ENCODE measurements at places on chromosomes 12 and 14. TPM values are rescaled to one million over a fixed set of nuclear protein-coding genes. Genes with fewer than 3 reads are reported as not detected.

DCP1B gene
- total RNA-seq: 16.0 TPM

DNA sequence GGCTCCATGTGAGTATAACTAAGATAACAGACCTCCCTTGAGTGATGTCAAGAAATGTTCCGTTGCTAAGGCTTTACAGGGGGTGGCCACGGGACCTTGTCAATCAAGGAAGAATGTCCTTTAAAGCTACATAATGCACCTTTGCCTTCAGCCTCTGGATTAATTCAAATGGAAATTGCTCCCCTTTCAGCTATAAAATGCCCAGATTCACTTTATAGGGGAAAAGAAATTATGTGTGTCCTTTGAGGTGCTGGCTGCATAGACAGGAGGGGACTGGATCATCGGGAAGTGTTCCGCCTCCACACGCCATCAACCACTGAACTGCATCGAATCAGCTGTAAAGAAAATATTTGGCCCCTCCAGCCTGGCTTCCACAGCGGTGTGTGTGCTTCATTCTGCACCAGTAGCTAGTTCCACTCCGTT lies 415.4 kb downstream of the DPF3 start:
- H3K36me3 ChIP-seq: no peaks in the 10 kb centered on the region
- H3K27me3 ChIP-seq: peaks cover 30% of the 10 kb centered on the region

- no peak overlapping the region for H3K4me3 ChIP-seq
- H3K27me3 ChIP-seq: no peaks in the 10 kb centered on the region
- DNase-seq: no peak
- peaks cover 52% of the 10 kb centered on the region for H3K4me1 ChIP-seq
- no peak overlapping the region for H3K27ac ChIP-seq
These were observed 550.8 kb downstream of the FOXG1 start for GRCh38 chr14:29317423-29317822.

DNA sequence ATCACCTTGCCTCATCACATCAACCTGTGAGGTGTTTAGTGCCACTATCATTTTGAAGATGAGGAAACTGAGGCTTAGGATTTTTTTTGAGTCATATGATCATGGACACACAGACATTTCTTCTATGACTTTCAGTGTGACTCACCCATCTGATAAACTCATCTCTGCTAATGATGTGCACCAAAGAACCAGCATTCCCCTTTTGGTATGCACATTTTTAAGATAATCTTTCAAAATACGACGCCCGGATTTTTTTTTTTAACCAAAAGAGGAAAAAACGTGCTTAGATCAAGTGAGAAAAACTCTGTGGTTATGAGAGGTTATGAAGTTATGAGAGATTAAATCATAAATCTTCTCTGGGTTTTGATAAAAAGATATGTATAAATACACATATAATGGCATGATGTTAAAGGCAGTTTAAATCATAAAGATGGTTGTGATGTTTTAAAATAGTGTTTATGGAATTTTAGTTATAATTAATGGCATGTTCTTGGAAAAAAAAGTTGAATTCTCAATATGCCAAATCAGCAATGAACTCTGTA lies 948.1 kb downstream of the TMTC2 start:
- no peak for DNase-seq
- no peak overlapping the region for H3K27ac ChIP-seq
- no peak overlapping the region for H3K4me3 ChIP-seq
- no peaks in the 10 kb centered on the region for H3K27me3 ChIP-seq

GRCh38 chr12:108671110-108671509 lies 37.4 kb upstream of the SELPLG start:
- H3K27ac ChIP-seq: peak overlapping the region; percentile 96
- H3K4me1 ChIP-seq: peaks cover 87% of the 10 kb centered on the region
- H3K4me3 ChIP-seq: peak overlapping the region; percentile 16
- H3K27me3 ChIP-seq: peaks cover 11% of the 10 kb centered on the region
- peaks cover 57% of the 10 kb centered on the region for H3K36me3 ChIP-seq
- no peak for DNase-seq

All from HFFc6 (cell line).